ENCODE measurements at places on chromosomes 11 and 22.

DNA sequence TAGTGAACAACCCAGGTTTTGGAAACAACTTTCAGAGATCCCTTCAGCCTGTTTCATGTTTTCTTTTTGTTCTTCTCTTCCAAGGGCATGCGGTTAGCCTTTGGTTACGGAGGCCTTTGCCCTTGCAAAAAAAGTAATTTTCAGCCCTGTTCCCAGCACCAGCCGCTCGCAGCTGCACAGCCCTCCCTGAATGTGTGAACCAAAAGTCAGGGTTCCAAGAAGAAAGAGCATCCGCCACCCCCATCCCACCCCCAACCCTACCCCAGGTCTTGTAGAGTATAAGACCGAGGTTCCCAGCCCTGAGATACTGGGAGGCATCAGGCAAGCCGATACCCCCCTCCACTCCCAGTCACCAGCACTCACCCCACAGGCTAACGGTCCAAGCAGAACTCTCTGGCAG lies 56.4 kb downstream of the IGLL1 start:
- no peak for DNase-seq

DNA sequence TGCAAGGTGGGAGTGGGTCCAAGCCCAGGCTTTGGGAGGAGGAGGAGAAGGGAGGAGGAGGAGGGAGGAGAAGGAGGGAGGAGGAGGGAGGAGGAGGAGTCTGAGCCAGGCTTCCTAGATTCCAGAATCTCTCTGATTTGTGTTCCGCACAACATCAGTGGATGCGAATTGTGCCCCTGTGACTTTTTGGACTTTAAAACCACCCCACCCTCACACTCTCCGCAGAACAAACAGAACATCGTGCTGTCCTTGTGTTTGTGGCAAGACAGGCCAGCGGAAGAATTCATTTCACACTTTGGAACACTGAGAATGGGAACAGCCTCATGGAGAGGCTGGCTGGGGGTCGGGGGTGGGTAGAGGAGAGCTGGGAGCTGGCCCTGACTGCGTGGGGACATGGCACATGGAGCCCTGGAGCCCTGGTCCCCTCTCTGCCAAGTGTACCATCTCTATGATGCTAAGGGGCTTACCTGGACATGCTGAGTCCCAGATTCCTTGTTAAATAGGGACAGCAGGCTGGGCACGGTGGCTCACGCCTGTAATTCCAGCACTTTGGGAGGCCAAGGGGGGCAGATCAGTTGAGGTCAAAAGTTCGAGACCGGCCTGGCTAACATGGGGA lies 16.4 kb upstream of the SHANK2 start:
- peak; percentile 47 for DNase-seq

GRCh38 chr11:67015048-67015447 lies 7.9 kb upstream of the SYT12 start:
- DNase-seq, result no peak

GRCh38 chr11:77055101-77055561 lies 11.6 kb upstream of the CAPN5 start:
- peak; percentile 41 for DNase-seq

- peak; percentile 59 for DNase-seq
Measured at GRCh38 chr22:41713004-41713403, 13.7 kb downstream of the MEI1 start.
